ENCODE measurements at places on chromosomes 6 and 20. TPM values are rescaled to one million over a fixed set of nuclear protein-coding genes. Genes with fewer than 3 reads are reported as not detected.

DNA sequence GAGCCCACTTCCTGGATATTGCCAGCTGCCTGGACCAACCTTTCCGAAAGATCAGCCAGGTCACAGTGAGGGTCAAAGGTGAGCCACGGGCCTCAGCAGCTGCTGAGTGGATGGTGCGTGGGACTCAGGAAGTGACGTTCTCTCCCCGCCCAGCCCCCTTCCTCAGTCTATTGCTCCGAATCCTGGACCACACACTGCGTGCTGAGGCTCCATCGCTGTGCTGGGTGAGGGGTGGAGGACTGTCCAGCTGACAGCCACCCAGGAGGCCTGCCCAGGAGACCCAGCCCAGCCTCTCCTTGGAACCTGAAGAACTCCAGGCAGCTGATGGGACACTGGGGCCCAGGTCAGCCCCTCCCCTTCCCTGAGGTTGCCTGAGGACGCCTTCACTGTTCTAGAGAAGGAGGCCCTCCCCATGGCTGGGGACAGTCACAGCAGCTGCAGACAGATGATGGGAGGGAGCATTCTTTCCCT lies 94.4 kb upstream of the CD93 start:
- no peak overlapping the region for H3K27ac ChIP-seq
- H3K4me3 ChIP-seq, result no peak overlapping the region
- no peak for DNase-seq
- H3K36me3 ChIP-seq, result no peaks in the 10 kb centered on the region
- no peaks in the 10 kb centered on the region for H3K4me1 ChIP-seq

DNA sequence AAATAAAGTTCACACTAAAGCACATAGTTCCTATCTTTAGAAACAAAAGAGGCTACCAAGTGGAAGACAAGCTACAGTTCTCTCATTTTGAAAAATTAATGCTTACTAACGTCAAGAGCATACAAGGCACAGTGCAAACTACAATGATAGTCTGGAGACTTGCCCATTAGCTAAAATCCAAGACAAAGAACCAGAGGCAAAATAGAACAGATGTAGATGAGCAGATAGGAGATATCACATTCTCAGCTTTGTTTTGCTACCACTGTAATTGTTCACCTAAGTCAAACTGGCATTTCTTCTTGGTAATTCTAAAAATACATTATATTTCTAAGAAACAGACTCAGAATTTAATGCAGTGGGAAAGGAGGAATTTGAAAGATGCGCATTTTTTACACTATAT lies 5.2 kb downstream of the TMEM30A start:
- no peak overlapping the region for H3K27ac ChIP-seq
- peaks cover 32% of the 10 kb centered on the region for H3K36me3 ChIP-seq
- no peak for DNase-seq
- peaks cover 54% of the 10 kb centered on the region for H3K4me1 ChIP-seq

- H3K4me1 ChIP-seq, result no peaks in the 10 kb centered on the region
- H3K4me3 ChIP-seq, result no peak overlapping the region
- no peak for DNase-seq
- peaks cover 36% of the 10 kb centered on the region for H3K27me3 ChIP-seq
Observed at GRCh38 chr6:2651536-2651935, 99.2 kb downstream of the MYLK4 start.

DNA sequence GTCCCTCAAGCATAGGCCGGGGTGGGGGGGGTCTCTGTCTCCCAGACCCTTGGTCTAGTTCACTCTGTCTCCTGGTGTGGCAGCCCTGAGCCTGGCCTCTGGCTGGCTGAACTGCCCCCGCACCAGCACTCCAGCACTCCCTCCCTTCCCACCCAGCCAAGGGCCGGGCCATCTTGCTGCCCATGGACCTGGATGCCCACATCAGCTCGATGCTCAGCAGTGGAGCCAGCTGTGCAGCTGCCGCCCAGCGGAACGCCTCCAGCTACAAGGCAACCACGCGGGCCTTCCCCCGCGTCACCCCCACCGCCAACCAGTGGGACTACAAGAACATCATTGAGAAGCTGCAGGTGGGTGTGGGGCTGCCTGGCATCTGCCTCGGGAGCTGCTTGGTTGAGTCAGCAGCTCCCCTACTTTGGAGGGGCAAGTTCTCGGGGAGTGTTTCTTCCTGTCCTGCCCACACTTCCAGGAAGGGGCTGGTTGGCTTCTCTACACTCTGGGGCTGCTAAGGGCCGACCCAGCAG lies 28.4 kb downstream of the UQCC2 start:
- H3K36me3 ChIP-seq, result peaks cover 80% of the 10 kb centered on the region
- DNase-seq, result peak; percentile 58
- H3K4me3 ChIP-seq, result no peak overlapping the region
- peaks cover 33% of the 10 kb centered on the region for H3K4me1 ChIP-seq
- H3K27me3 ChIP-seq, result no peaks in the 10 kb centered on the region
- peak overlapping the region; percentile 75 for H3K27ac ChIP-seq

DNA sequence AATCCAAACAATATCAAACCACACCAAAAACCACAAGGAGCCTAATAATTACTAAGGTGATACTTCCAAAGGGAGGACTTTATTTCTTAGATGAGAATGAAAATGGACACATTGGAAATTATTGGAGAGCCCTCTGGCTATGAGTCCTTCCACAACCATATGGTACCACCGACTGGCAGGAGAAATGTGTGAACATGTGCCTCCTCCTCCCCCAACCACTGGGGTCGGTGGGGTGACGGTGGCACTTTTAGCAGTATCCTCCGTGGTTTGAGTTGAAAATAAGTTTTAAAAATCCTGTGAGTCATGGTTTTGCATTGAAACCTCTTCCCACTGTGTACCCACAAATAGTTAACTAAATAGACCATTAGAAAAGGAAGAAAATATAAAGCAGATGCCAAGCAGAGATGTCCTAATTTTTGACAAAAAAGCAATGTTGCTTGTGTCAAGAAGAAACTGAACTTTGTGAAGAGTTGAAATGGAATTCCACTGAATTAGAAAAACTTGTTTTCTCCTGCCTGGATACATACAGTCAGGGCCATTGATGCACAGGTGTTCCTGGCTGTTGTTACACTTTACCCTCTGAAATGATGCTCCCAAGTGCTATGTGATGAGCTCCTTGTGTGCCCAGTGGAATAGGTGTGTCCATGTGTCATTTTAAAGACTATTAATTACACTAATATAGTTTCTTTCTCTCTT lies 3.2 kb downstream of the EDN1 start:
- peaks cover 13% of the 10 kb centered on the region for H3K4me1 ChIP-seq
- H3K36me3 ChIP-seq, result no peaks in the 10 kb centered on the region
- no peak overlapping the region for H3K4me3 ChIP-seq

Gene TFAP2A
- total RNA-seq, result 0.20 TPM

DNA sequence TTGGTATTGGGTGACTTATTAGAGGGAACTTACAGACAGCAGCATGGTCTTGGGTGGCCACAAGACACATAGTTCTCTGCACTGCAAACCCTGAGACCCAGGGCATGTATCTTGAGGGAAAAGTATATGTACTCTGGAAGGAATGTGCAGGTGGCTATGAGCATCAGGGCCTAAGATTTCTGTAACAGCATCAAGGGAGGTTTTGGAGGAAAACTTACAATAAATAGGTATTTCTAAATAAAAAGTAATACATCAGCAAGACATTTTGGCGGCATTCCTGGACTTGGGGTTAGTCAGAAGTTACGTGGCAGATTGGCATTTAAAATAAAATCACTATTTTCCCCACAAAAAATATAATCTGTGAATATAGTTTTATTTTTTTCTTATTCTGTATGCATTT lies 8.0 kb upstream of the STX7 start:
- no peaks in the 10 kb centered on the region for H3K36me3 ChIP-seq
- H3K27me3 ChIP-seq, result peaks cover 46% of the 10 kb centered on the region
- H3K4me3 ChIP-seq, result no peak overlapping the region

- H3K4me3 ChIP-seq, result no peak overlapping the region
- DNase-seq, result no peak
- H3K27ac ChIP-seq, result no peak overlapping the region
- H3K4me1 ChIP-seq, result no peaks in the 10 kb centered on the region
Observed at GRCh38 chr20:56289652-56290051, 41.1 kb downstream of the MC3R start.

DNA sequence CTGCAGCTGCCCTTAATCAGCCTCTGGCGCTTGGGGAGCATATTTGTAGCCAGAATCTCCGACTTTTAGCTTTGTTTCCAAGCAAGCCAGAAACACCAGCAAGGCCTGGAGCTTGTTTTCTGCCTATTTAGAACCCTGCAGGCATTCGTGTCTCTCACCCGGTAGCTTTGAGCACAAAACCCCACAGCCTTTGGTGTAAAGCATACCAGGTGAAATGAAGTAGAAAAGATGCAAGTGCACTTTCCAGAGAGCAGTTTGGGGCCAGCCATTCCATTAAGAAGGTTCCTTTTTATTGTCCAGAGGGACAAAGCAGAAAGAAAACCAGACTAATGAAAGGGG lies 736 bp downstream of the FAM217B start:
- peaks cover 35% of the 10 kb centered on the region for H3K4me1 ChIP-seq
- H3K4me3 ChIP-seq, result peak overlapping the region; percentile 89
- H3K36me3 ChIP-seq, result peaks cover 27% of the 10 kb centered on the region
- peak overlapping the region; percentile 97 for H3K27ac ChIP-seq
- no peak for DNase-seq

- no peak overlapping the region for H3K4me3 ChIP-seq
- no peak for DNase-seq
- H3K27me3 ChIP-seq, result peaks cover under 1% of the 10 kb centered on the region
- H3K4me1 ChIP-seq, result no peaks in the 10 kb centered on the region
Observed at GRCh38 chr20:57083072-57083471, 183.4 kb downstream of the BMP7 start.

DNA sequence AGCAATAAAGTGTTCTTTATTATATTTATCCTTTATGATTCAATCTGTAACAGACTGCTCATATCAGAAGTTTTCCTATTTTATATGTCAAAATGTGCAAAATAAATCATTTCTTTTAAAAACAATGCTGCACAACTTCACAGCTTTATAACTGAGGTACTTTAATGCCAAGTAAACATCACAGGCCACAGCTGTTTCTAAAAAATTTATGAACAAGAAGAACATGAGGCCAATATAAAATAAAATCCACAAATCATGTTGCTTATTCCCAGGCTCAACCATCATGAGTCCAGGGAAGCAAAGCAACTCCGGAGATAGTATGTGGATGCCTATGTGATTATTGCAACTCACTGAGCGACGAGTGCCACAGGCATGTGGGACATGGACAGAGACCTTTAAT lies 195.5 kb downstream of the ISM1 start:
- DNase-seq, result no peak
- peaks cover 4% of the 10 kb centered on the region for H3K36me3 ChIP-seq
- H3K27ac ChIP-seq, result no peak overlapping the region
- H3K27me3 ChIP-seq, result no peaks in the 10 kb centered on the region
- no peak overlapping the region for H3K4me3 ChIP-seq

Gene PTCHD4
- not detected for total RNA-seq

- H3K27me3 ChIP-seq, result no peaks in the 10 kb centered on the region
- no peak for DNase-seq
- no peaks in the 10 kb centered on the region for H3K36me3 ChIP-seq
Observed at GRCh38 chr6:93307505-93308409, 111.6 kb downstream of the EPHA7 start.

GRCh38 chr6:99232056-99232455 lies 117.4 kb downstream of the FAXC start:
- no peaks in the 10 kb centered on the region for H3K36me3 ChIP-seq
- no peak overlapping the region for H3K4me3 ChIP-seq

GRCh38 chr20:62900692-62901584 lies 25.4 kb downstream of the DIDO1 start:
- H3K4me1 ChIP-seq, result peaks cover 44% of the 10 kb centered on the region
- peaks cover 58% of the 10 kb centered on the region for H3K36me3 ChIP-seq
- H3K4me3 ChIP-seq, result no peak overlapping the region

GRCh38 chr6:85050149-85050548 lies 285.8 kb upstream of the TBX18 start:
- H3K27me3 ChIP-seq, result no peaks in the 10 kb centered on the region
- no peak overlapping the region for H3K4me3 ChIP-seq
- H3K4me1 ChIP-seq, result no peaks in the 10 kb centered on the region

DNA sequence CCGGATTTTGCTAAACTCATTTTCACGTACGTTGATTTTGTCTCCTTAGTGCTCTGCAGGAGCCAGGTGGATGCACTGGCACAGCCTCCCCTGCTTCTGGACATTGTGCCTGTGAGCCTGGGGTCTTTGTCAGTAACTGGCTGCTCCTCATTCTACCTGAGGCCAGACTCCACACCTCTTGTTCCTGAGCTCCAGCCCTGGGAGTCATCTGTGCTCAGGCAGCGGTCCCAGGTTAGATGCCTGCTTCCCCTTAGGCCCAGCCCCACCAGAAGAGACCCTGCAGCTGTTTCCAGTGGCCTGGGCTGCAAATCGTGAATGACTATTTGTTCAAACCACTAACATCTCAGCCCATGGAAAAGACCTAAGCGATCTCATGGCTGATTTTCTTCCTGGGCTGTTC lies 129.1 kb downstream of the ERMARD start:
- peaks cover 21% of the 10 kb centered on the region for H3K27me3 ChIP-seq
- no peak overlapping the region for H3K27ac ChIP-seq
- DNase-seq, result no peak

Gene AVP
- not detected for total RNA-seq

- no peaks in the 10 kb centered on the region for H3K4me1 ChIP-seq
- H3K27me3 ChIP-seq, result no peaks in the 10 kb centered on the region
- no peak overlapping the region for H3K4me3 ChIP-seq
- H3K36me3 ChIP-seq, result peaks cover 17% of the 10 kb centered on the region
Observed at GRCh38 chr20:25011831-25012241, 19.3 kb upstream of the APMAP start.

GRCh38 chr20:34604980-34605788 lies 46.7 kb downstream of the MAP1LC3A start:
- no peak overlapping the region for H3K27ac ChIP-seq
- no peaks in the 10 kb centered on the region for H3K27me3 ChIP-seq
- peaks cover 3% of the 10 kb centered on the region for H3K4me1 ChIP-seq

- H3K27ac ChIP-seq, result no peak overlapping the region
- H3K27me3 ChIP-seq, result no peaks in the 10 kb centered on the region
- DNase-seq, result no peak
- H3K4me3 ChIP-seq, result no peak overlapping the region
- no peaks in the 10 kb centered on the region for H3K4me1 ChIP-seq
Observed at GRCh38 chr20:14582855-14583254, 245.4 kb upstream of the FLRT3 start.

- H3K4me3 ChIP-seq, result no peak overlapping the region
- peaks cover 17% of the 10 kb centered on the region for H3K4me1 ChIP-seq
- H3K27me3 ChIP-seq, result peaks cover 5% of the 10 kb centered on the region
- DNase-seq, result peak; percentile 74
- no peak overlapping the region for H3K27ac ChIP-seq
Observed at GRCh38 chr6:137641474-137642077, 147.4 kb upstream of the OLIG3 start.

Gene LAMA2
- total RNA-seq, result 0.53 TPM

Measured in activated CD4-positive, alpha-beta memory T cell treated with anti-CD3 and anti-CD28 coated beads, Interleukin-2, amount 10 ng/mL, durations not matched to agents 7 days and 5 days (primary cell).